Kidney glomerular epithelial cell (primary cell): ENCODE measurements at places on chromosomes 2 and 18.

DNA sequence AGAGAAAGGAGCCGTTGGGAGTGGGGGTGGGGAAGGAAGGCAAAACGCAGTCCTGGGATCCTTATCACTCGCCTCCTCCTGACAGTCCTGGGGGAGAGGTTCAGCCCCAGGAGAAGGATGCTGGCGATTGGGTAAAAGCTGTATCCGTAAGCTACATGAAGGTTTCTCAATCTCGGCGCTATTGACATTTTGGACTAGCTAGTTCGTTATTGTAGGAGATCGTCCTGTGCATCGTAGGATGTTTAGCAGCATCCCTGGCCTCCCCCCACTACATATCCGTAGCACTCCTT is 511 bp upstream of the TP53I3 start:
- DNase-seq, result no peak

DNA sequence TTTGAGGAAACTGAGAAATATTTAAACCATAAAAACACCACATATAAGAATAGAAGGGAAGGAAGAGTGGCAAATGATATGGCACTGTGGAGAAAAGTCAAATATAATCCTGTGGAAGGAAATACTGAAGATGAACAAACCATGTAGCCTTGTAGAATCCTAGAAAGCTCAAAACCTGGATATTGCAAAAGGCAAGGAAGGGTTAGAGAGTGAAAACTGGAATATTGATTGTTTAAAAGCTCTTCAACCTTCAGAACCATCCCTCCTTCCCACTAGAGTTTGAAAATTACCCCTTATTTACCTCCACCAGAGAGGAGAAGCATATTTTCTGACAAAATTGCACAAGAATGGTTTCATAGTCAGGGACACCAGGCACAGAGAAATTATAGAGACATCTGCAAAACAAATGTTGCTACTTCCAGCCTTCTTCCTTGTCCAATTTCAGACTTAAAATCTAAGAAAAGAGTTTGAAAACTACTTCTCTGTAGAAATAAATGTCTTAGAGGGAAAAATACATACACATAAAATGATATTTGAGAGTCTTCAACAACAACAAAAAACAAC is 48.0 kb downstream of the ANTXR1 start:
- DNase-seq, result no peak

- DNase-seq, result no peak
Measured at GRCh38 chr2:238228700-238229099, 11.1 kb downstream of the HES6 start.

DNA sequence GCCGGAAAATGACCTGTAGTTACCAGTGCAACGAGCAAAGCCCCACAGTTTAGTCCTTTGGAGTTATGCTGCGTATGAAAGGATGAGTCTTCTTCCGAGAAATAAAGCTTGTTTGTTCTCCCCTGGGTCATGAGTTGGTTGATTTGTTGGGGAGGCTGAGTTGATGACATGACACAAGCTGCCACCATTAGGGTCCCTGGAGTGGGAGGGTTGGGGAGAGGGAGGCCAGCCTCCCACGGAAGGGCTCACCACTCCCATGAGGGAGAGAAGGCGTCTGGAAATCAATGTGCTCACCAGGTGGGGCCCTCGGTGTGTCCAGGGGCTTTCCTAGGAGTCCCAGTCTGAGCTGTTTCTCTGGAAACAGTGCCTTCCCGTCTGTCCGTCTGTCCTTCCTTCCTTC is 7.4 kb upstream of the DGKD start:
- no peak for DNase-seq

DNA sequence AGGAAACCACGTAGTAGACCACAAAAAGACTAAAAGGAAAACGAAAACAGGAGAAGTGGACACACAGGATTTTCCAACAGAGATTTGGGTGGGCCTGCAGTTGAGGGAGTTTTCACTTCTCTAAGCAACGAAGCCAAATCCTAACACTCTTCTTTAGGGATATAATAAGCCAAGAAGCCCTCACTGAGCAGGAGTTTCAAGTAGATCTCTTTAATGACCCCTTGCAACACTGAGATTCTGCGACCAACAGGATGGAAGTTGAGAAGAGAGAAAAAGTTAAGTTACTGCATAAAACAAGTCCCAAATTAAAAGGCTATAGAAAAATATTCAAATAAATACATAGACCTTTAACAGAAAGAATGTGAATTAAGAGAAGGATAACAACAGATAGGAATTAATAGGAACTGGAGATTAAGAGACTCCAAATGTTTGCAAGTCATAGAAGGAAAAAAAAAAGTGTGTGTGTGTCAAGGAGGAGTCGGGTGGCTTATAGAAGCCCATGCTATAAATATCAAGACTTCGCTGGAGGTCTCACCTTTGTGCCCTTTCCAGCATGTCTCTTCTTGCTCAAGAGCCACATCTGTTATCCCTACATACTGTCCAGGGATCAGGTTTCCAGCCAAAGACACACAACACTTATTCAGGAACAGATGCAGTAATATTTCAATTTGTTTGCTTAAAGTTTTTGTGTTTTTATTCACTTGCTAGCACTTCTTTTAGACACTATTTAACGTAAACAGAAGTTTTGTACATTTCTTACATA is 69.4 kb upstream of the ARHGAP28 start:
- DNase-seq, result no peak

GRCh38 chr18:36535202-36535935 is 237.9 kb downstream of the FHOD3 start:
- no peak for DNase-seq

GRCh38 chr2:189109921-189110397 is 69.6 kb downstream of the COL5A2 start:
- DNase-seq, result peak; percentile 88

GRCh38 chr2:197159661-197160211 is 150.8 kb downstream of the ANKRD44 start:
- peak; percentile 50 for DNase-seq
